Upper lobe of right lung (tissue), 1 donor: ENCODE measurements at places on chromosomes 6 and 20. TPM values are rescaled to one million over a fixed set of nuclear protein-coding genes. Genes with fewer than 3 reads are reported as not detected.

The MAP1LC3A gene
- total RNA-seq = 45.9 TPM

The LAMA4 gene
- 134 TPM for total RNA-seq

The HLA-DRA gene
- 1,444 TPM for total RNA-seq

The EDN1 gene
- 18.8 TPM for total RNA-seq

The GPX5 gene
- not detected for total RNA-seq

The RIN2 gene
- 116 TPM for total RNA-seq

The C20orf144 gene
- total RNA-seq = 0.23 TPM

The ANGPT4 gene
- 0.81 TPM for total RNA-seq

The SYNE1 gene
- 168 TPM for total RNA-seq

The TNFRSF21 gene
- total RNA-seq = 28.9 TPM

The PRND gene
- 0.43 TPM for total RNA-seq

The TRAM2 gene
- 24.2 TPM for total RNA-seq

The REM1 gene
- 4.0 TPM for total RNA-seq

The BMP6 gene
- 6.6 TPM for total RNA-seq

The CRISP1 gene
- total RNA-seq = not detected

The VWA7 gene
- 3.4 TPM for total RNA-seq

The TMC2 gene
- 0.43 TPM for total RNA-seq

The NKX2-2 gene
- total RNA-seq = not detected

The CTCFL gene
- not detected for total RNA-seq

The OLIG3 gene
- total RNA-seq = not detected

The CFAP206 gene
- total RNA-seq = 0.26 TPM

The AK9 gene
- 8.8 TPM for total RNA-seq

The SRMS gene
- total RNA-seq = not detected

The NNAT gene
- 0.43 TPM for total RNA-seq

The FAM184A gene
- 15.4 TPM for total RNA-seq

The TAF4 gene
- 19.6 TPM for total RNA-seq

The RBBP8NL gene
- 0.64 TPM for total RNA-seq

The OPN5 gene
- not detected for total RNA-seq

The HLA-G gene
- 1.6 TPM for total RNA-seq

The PLN gene
- total RNA-seq = 5.8 TPM

The HLA-DQB2 gene
- 62.8 TPM for total RNA-seq

The BPIFB2 gene
- total RNA-seq = not detected

The EPPIN gene
- not detected for total RNA-seq

The ZNF831 gene
- total RNA-seq = 1.0 TPM

The PNPLA1 gene
- 0.35 TPM for total RNA-seq

The GSTA5 gene
- not detected for total RNA-seq

The FKBP1C gene
- total RNA-seq = 0.52 TPM

The RIMS1 gene
- total RNA-seq = 3.9 TPM

The LY6G6C gene
- total RNA-seq = not detected

The RCAN2 gene
- 11.7 TPM for total RNA-seq

The NHLRC1 gene
- total RNA-seq = 2.3 TPM

The DLK2 gene
- total RNA-seq = 0.23 TPM

The GSTA2 gene
- not detected for total RNA-seq
